Hypothalamus (tissue), 51 donors: ENCODE measurements at places on chromosomes 12 and 14.

GRCh38 chr14:52111583-52111982, 42.7 kb upstream of the NID2 start:
- DNase-seq: no peak

DNA sequence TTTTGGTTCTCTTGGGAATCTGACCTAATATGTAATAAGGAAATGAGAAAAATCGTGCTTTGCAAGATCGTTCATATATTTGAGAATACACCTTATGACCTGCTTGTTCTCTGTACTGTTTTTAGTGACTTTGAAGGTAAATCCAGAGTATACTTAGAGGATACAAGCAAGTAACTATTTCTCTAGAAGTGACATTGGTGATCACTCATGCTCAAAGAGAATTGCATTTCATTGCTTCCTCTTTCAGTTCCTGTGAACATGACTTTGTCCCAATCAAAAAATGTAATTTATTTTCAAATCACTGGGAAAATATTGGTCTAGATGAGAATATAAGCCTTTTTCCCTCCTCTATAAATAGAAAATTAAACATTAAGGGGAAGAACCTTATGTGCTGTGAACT, 2.7 kb downstream of the KTN1 start:
- DNase-seq: no peak

DNA sequence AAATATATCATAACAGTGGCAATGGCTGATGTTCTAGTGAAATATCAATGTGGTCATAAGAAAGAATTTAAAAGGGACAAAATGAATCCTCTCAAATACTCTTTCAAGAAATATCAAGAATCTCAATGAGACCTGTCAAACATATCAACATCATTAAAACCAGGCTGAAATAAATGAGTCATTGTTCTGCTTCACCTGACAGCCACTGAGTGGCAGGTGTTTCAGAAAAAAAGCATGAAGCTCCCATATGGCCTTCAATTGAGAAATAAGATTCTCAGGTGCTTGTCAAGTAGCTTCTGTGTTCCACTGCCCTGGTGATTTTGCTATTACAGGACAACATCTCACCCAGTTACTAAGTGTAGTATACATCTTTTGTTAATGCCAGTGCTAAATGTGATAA, 21.5 kb downstream of the ANAPC5 start:
- DNase-seq: no peak

GRCh38 chr14:88228522-88229236, 94.4 kb downstream of the KCNK10 start:
- DNase-seq: no peak

- DNase-seq: no peak
Measured at GRCh38 chr14:91143862-91144261, 30.0 kb downstream of the DGLUCY start.

DNA sequence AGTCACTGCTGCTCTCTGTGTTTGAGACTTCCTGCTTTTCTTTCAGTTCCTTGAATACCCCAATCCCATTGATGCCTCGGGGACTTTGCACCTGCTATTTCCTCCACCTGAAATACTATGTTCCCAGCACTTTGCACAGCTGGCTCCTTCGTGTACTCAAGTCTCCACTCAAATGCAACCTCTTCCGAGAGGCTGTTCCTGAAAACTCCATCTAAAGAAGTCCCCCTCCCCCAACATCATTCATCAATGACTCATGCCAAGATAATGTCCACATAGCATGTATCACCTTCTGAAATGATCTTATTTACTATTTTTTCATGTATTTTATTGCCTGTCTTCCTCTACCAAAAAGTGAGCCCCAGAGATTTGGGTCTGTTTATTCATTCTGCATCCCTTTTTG, 48.6 kb downstream of the HSPB8 start:
- no peak for DNase-seq

DNA sequence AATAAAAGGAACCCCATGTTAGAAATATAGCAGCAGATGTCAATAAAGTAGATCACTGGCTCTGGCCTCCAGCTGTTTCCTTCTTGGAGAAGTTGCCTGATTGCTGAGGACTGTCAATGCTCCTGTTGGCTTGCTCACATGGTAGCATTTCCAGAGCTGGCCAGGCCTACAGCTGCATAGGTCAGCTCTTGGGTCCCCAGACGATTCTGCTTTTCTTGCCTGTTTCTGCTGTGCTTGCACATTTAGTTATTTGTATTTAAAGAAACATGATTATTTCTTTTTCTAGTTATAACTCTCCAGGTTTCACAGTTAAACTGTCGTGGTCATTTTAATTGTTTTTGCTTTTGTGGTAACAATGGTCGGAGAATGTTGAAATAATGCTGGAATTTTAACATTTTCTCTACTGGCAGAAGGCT, 7.2 kb downstream of the NAV3 start:
- DNase-seq: no peak

GRCh38 chr12:61821381-61821780, 438.8 kb upstream of the USP15 start:
- DNase-seq: no peak

DNA sequence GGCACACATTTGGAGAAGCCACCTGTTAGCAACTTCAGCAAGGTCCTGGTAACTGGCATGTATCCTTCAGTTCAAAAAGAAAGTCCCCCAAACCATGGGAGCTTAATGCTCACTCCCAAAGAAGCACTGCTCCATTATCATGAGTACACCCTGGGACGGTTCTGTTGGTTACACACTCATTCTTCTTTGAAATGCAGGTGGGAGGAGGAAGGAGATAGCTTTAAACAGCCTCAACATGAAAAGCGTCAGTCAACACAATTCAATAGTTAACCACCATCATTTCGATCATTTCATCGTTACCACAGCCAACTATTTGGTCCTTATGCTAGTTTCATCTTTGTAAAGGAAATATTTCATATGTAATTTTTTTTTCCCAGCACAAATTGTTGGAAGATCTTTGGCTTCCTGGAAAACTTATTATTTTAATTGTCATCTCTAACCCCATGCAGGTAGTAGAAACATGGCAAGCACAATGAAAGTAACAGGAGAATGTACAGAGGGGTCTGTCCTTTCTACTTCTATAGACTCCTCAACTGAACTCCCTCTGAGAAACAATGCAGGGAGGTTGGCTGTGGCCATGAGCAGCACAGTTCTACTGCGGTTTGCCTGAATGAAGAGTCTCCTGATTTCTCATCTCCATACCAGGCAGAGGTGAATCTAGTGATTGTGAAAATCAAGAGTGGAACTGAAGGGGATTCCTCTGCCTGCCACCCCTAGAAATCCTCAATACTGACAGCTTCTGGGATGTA, 196.4 kb upstream of the FOXN3 start:
- DNase-seq: no peak
